ENCODE measurements at places on chromosomes 1 and 21. TPM values are rescaled to one million over a fixed set of nuclear protein-coding genes. Genes with fewer than 3 reads are reported as not detected.

GRCh38 chr1:229207916-229208315 is 63.0 kb upstream of the RAB4A start:
- no peak for DNase-seq

GRCh38 chr21:29470397-29470796 is 171.7 kb downstream of the BACH1 start:
- DNase-seq = no peak

DNA sequence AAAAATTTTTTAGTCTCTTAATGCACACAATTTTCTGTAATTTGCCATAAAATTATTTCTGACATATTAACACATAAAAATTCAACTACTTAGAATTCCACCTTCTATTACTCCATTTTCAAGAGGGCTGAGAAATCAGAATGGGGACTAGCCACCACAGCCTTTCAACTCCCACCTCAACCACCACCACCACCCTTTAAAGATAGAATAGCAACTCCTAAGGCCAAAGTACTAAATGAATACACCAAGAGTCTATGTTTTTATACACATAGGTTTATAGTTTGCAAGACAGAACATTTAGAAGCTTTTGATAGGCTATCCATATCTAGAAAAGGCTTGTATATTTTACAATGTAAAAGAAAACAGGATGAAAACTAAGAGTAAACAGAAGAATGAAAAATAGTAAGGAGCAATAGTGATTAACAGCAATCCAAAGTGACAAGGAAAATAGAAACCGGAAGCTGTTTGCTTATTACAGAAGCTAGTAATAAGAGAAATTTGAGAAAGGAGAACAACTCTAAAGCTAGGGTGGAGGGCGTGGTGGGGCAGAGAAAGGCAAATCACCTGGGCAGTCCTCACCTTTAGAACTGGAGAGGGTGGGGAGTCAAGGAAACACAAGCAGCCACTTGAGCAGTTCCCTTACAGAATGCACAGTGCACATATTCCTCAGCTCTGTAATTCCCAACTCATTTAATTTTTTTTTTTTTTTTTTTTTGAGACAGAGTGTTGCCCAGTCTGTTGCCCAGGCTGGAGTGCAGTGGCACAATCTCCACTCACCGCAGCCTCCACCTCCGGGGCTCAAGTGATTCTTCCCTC is 27.7 kb downstream of the EPS15 start:
- DNase-seq = no peak

MCOLN3 gene
- total RNA-seq = not detected

CASQ2 gene
- not detected for total RNA-seq

GRIK1 gene
- total RNA-seq = 0.39 TPM

Data from glutamatergic neuron (in vitro differentiated cells).